ENCODE measurements at places on chromosomes 12 and 14.

DNA sequence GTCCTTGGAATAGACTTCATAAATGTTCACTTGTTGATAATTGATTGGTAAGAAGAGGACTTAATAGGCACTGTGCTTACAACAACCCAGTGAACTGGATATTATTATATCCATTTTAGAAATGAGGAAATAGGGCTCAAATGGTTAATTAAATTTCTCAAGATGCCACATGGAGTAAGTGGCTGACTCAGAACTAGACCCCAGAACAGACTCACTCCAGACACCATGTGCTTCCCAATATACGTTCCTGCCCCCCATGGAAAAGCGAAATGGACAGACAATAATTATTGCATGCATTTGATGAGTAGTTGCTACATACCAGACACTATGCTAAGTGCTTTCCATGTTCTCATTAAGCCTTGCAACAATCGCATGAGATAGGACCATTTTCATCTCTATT is 895 bp upstream of the ANKS1B start:
- no peak for DNase-seq

DNA sequence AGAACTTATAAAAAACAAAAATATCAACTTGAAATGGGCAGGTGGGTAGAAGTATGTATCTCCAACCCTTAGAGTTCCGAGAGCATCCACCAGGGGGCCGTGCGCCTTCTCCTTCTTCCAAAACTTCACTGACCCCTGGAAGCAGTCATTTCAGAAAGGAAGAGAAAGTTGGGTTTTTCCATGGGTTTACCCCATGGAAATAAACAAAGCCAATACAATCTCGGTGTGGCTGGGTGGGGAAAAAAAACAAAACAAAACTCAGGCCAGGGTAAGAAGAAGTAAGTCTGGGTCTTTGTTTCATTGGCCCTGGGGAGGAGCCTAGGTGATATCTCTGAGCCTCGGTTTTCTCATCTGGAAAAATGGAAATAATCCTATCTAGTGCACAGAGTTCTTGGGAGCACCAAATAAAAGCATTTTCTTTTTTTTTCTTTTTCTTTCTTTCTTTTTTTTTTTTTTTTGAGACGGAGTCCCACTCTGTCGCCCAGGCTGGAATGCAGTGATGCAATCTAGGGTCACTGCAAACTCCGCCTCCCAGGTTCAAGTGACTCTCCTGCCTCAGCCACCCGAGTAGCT is 33.6 kb upstream of the HNF1A start:
- DNase-seq = no peak

DNA sequence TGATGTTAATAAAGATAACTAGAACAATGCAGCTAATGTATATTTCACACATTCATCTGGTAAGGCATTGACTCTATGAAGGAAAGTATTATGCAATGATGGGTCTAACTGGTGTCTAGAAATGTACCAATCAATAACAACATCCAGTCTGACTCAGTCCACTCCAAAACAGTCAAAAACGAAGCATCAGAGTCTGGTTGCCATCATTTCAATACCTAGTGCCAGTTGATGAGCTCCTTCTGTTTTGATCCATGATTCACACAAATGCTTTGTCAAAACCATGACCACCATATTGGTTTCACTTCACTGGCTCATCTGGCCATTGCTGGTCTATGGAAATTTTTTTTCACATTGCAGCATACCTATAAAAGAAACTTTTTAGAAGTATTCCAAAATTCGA is 747.2 kb upstream of the TMEM132C start:
- no peak for DNase-seq

DNA sequence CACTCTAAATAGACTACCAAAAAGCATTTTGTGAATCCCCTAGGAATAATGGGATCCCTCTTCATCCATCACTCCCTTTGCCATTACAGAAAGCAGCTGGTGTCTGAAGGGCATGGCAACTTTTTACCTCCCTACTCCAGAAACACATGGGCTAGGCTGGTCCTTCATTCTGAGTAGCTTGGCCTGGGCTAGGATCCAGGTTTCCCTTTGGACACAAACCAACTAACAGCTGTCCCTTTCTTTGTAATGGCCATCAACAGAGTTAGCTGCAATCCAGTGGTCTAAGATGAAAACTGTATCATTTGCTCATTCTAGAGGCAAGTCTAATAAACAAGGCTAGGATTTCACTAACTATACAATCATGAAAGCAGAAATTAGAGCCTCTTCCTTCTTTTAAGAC is 7.4 kb downstream of the GRIN2B start:
- peak; percentile 74 for DNase-seq

- no peak for DNase-seq
Observed at GRCh38 chr14:22689199-22689598, 45.0 kb upstream of the OR6J1 start.

DNA sequence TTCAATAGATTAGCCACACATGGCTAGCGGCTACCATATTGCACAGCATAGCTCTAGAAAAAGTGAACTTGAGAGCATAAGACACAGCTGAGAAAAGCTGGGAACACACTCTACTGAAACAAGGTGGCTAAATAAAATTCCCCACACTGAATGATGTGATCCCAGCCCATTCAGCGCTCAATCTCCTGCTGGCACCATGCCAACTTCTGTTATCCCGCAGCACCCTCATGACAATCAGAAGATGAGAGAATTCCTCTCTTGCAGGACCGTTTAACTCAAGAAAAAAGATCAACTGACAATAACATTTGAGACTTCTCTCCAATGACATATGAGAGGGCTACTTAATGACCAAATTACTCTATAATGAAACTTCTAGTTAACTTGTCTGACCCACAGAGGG is 115.4 kb downstream of the ADAMTS20 start:
- DNase-seq = no peak

GRCh38 chr14:89429199-89430181 is 12.5 kb upstream of the FOXN3 start:
- peak; percentile 79 for DNase-seq

DNA sequence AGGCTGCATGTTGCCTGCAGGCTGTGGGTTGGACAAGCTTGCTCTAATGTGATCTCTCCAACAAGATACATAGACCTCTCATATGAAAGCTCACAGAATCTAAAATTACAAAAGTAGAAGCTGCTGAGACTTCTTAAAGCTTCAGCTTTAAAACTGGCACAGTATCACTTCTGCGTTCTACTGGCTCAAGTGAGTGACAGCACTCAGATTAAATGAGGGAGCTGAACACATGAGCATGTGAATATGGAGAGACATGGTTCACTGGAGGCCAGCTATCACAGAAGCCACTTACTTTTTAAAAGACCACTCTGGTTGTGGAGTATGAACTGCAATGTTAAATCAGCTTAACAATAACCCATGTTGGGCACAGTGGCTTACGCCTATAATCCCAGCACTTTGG is 29.1 kb upstream of the ANO6 start:
- no peak for DNase-seq

DNA sequence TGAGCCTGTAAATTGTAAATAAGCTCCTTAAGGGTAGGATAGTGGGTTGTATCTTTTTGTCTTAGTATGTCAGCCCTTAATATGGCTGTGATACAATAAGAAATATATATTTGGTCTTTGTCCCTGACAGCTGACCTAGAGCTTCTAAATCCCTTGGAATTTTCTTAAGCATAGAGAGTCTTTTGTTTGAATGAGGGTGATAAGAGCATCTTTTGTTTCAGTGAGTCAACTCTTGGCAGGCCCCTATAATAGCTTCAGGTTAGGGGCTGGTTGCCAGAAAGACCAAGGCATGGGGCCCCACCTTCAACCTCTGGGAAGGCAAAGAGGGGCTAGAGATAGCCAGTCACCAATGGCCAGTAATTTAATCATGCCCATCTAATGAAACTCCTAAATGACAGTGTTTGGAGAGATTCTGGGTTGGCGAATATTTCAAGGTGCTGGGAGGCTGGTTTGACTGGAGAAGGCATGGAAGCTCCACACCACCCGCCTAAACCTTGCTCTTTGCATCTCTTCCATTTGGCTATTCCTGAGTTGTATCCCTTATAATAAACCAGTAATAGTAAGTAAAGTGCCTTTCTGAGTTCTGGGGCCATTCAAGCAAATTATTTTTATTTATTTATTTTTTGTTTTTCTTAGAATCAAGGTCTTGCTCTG is 10.5 kb downstream of the PALS1 start:
- no peak for DNase-seq

DNA sequence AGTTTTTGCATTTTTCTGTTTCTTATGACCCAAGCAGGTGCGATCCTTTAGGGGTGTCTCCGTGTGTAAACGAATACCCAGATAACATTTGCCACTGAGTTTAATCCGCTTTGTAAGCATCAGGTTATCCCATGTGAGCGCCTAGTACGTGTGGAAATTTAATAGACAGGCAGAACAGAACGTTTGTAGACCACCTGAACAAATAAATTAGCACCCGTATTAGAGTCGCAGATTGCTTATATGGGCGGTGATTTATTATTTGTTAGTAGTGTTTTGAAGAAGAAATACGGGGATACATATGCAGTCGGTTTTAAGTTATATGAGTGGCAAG is 325 bp downstream of the C12orf60 start:
- DNase-seq = no peak

- no peak for DNase-seq
Observed at GRCh38 chr12:44873898-44874297, 2.2 kb downstream of the NELL2 start.

GRCh38 chr14:97301931-97302559 is 504.9 kb downstream of the VRK1 start:
- DNase-seq = no peak

DNA sequence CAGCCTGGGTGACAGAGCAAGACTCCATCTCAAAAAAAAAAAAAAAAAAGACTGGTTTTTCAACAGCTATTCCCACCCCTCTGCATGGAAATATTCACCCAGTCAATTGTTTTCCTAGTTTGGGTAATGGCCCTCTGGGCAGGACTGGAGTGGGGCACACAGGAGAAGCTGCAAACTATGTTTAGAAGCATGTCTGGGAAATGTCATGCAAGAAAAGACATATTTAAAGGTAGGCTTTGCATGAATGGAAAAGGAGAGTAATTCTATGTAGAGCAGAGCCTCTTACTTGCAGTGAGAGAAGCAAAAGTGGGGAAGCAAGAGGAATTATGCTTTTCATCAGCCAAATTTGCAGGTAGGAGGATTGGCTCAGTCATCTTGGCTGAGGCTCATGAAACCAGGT is 276.5 kb upstream of the PLEKHG7 start:
- DNase-seq = no peak

GRCh38 chr14:82094829-82095345 is 561.2 kb upstream of the SEL1L start:
- no peak for DNase-seq

- no peak for DNase-seq
Observed at GRCh38 chr14:94481468-94482131, 5.6 kb upstream of the SERPINA9 start.

- DNase-seq = no peak
Observed at GRCh38 chr14:68279777-68280233, 460.2 kb downstream of the RAD51B start.

- DNase-seq = no peak
Observed at GRCh38 chr14:88312257-88312656, 10.8 kb downstream of the KCNK10 start.

All from NCI-H446 treated with DMSO at 0.1 percent for 48 hours (cell line).